ENCODE measurements at places on chromosomes 4 and X. TPM values are rescaled to one million over a fixed set of nuclear protein-coding genes. Genes with fewer than 3 reads are reported as not detected.

CPE gene
- 116 TPM for total RNA-seq

IQCM gene
- total RNA-seq: 0.27 TPM

- no peak for DNase-seq
These were observed 157.4 kb downstream of the PALLD start for GRCh38 chr4:168654104-168654847.

- DNase-seq: peak; percentile 89
These were observed at the start of gene VEGFD for GRCh38 chrX:15384304-15384703. TSS of gene VEGFD (minus strand) at chrX:15384413. CDS start at chrX:15383946, 467 bp downstream.
